ENCODE measurements at places on chromosomes 7 and 10.

DNA sequence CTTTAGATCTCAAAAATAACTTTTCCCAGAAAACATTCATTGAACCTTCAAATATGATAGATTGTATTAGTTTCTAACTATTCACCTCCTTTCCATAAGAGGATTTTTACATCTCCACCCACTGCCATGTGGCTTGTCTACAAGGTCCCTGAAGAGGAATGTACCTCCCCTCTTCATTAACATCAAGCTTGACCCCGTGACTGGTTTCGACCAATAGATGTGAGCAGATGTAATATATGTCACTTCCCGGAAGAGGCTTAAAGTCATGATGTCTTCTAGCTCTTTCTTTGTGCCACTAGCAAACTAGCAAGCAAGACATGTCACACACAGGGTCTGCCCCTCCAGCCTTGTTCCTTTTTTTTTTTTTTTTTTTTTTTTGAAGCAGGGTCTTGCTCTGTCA is 6.9 kb downstream of the BAZ1B start:
- no peak for DNase-seq

DNA sequence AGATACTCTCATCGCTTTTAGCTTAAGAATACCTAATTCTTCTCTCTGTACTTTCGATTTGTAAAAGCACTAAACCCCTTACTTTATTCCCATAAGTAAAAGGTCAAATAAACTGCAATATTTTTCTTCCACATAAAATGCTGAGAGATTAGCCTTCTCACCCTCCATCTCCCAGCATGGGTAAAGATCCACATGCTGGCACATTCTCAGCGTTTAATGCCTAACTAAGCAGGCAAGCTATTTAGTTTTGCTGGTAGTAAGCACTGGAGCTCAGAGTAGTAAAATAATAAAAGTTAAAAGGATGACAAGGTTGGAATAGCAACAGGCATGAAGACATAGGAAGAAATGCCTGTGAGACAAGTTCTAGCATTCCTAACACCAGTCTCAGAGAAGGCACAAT is 65.9 kb upstream of the NEBL start:
- DNase-seq: no peak

DNA sequence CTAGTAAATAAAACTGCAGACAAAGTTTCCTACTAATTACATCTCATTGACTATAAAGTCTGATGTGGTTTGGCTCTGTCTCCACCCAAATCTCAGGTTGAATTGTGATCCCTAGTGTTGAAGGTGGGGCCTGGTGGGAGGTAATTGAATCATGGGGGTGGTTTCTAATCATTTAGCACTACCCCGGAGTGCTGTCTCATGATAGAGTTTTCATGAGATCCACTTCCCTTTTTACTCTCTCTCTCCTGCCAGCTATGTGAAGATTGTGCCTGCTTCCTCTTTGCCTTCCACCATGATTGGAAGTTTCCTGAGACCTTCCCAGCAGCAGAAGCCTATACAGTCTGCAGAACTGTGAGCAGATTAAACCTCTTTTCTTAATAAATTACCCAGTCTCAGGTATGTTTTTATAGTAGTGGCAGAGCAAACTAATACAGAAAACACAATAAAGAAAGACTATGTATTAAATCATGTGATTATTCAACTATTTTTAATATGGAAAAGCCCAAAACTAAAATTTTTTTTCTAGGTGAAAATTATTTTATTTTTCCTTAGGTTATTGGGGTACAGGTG is 232.1 kb downstream of the FZD1 start:
- no peak for DNase-seq

DNA sequence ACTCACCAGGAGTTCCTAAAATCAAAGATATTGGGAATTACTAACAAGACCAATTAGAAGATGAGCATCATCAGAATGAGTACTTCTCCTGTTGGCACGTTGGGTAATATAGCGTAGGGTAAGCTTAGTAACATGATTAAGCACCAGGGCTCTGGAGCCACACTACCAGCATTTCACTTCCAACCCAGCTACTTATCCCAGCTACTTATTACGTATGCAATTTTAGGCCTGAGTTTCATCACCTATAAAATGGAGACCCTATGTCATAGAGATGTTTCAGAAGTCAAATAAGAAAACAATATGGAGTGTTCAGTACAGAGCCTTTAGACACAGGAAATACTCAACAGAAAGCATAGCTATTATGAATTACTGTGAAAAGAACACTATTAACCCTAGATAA is 19.0 kb downstream of the GDI2 start:
- DNase-seq: no peak

- DNase-seq: no peak
Observed at GRCh38 chr7:104264285-104264684, 56.5 kb upstream of the ORC5 start.

DNA sequence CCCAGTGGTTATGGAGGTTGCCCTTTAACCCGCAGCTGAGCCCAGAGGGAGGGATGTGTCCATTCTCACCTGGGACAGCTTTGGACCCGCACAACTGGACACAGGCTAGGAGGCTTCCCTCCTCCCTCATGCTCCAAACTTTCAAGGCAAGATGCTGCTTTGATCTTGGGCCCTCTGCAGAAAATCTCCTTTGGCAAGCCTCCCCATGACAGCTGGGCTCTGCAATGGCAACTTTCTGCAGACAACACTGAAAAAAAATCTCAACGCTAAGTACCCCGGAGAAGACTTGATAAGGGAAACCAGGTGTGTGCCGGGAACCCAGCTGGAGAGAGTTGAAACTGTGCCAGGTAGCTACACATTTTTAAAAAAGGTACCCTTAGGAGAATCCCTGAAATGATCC is 610.1 kb downstream of the LRMDA start:
- DNase-seq: no peak

DNA sequence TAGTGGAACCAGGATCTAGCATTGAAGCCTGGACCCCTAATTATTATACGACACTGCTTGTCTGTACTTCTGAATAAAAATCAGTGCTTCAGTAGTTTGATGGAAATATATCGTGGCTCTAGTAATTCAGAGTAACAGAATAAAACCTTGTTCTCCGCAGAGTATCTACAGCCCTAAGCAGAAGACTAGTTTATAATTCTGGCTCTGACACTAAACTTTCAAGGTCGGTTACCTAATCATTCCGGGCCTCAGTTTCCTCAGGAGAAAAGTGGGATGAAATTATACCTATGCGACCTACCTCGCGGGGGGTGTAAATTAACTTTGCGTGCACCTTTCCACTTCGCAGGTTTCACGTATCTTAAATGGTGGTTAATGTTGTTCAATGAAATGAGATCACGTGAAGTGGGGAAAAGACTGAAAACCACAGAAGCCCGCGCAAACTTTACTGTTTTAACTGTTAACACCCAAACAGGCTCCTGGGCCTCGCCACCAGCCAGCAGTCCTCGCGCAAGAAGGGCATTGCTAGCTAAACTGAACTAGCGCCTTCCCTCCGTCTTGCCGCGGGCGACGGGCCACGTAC is 615 bp downstream of the THAP5 start:
- DNase-seq: no peak

GRCh38 chr7:77799078-77799964 is 748 bp downstream of the PHTF2 start:
- no peak for DNase-seq

GRCh38 chr7:26144184-26145080 is 7.6 kb upstream of the NFE2L3 start:
- DNase-seq: no peak

GRCh38 chr7:45708046-45708950 is 134.1 kb downstream of the ADCY1 start:
- no peak for DNase-seq

- DNase-seq: no peak
Observed at GRCh38 chr7:27031289-27032172, 64.3 kb downstream of the HOXA1 start.

DNA sequence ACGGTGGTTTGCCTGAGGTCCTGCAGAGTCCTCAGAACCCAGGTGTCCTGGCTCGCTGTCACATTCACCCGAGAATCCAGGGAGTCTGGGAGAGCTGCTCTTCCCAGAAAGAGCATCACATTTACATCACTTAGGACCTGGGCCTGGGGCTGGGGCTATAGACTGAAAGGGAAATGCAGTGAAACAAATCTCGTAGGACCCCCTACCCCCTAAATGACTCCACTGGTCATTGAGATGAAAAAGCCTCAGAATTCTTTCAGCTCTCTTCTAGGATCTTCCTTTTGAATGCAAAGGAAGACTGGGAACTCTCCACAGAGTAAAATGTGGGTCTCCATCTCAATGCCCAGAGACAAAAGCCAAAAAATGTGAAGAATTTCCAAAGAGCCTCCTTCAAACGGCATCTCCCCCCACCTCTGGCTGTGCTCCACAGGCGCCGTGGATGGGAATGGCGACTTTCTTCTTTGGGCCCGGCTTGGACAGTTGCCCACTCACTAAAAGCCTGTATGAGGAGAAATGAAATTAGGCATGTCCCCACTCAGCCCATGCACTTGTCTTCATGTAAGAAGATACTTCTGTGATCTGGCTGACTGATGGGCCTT is 49.0 kb upstream of the PODXL start:
- no peak for DNase-seq

DNA sequence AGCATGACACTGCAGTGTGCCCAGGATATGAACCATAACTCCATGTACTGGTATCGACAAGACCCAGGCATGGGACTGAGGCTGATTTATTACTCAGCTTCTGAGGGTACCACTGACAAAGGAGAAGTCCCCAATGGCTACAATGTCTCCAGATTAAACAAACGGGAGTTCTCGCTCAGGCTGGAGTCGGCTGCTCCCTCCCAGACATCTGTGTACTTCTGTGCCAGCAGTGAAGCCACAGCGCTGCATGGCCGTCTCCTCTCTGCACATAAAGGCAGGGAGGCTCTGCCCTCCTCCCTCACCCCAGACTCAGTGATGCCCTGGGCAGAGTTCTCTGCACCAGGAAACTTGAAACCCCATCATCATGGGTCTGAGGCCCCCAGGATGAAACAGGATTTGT is 70.7 kb upstream of the PRSS58 start:
- DNase-seq: no peak

- no peak for DNase-seq
Observed at GRCh38 chr10:121532292-121532864, 65.9 kb downstream of the FGFR2 start.

GRCh38 chr10:45599021-45599603 is 73.5 kb downstream of the ZFAND4 start:
- DNase-seq: no peak

- no peak for DNase-seq
Observed at GRCh38 chr7:150412518-150413488, 33.7 kb downstream of the ZNF775 start.

- DNase-seq: no peak
Observed at GRCh38 chr10:69968830-69969229, 83.8 kb upstream of the MACROH2A2 start.

DNA sequence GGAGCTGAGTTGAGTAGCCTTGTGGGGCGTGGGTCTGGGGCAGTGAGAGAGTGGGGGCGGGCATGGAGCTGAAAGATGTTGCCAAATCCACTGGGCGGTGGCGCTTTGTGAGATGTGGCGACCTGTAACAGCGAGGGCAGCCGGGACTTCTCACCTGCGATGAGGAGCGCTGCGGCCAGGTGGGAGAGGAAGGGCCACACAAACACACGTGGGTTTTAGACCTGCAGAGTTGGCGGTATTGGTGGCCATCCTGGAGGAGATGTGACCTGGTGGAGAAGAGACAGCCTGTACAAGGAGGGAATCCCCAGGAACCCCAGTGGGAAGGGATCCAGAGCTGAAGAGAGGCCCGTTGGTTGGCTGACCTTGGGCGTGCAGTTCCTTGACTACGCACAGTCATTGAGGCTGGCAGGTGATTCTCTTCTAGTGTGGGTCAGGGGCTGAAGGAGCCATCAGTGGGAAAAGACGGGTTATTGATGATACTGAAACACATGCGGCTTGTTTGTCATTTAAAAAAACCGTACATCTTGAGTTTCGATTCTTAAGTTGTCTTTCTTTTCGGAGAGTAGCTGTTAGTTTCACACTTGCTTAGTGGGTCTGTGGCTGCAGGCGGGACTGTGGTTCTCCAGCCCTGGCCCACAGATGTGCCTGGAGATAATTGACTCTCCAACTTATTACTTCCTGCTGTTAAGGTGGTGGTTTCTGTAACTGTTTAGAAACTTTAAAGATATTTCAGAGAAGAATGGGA is 2.4 kb downstream of the CHST12 start:
- no peak for DNase-seq

DNA sequence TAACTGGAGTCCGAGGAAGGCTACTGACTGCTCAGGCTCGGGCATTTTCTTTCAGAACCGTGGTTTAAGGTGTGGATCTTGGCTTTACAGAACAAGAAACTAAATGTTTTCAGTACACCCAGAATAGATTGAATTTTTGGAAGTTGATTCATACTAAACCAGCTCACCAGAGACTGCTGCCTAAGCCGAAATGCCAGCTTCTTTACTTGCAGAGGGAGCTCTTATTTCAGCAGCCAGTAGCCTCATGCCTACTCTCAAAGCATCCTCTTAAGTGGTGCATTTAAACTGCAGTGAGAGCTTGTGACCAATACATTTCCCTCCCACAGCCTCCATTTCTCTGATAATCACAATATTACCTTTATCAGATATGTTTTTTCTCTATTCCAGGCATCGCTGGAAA is 615.1 kb downstream of the SUGCT start:
- no peak for DNase-seq

- no peak for DNase-seq
Observed at GRCh38 chr10:68628576-68629127, 68.5 kb downstream of the TET1 start.

DNA sequence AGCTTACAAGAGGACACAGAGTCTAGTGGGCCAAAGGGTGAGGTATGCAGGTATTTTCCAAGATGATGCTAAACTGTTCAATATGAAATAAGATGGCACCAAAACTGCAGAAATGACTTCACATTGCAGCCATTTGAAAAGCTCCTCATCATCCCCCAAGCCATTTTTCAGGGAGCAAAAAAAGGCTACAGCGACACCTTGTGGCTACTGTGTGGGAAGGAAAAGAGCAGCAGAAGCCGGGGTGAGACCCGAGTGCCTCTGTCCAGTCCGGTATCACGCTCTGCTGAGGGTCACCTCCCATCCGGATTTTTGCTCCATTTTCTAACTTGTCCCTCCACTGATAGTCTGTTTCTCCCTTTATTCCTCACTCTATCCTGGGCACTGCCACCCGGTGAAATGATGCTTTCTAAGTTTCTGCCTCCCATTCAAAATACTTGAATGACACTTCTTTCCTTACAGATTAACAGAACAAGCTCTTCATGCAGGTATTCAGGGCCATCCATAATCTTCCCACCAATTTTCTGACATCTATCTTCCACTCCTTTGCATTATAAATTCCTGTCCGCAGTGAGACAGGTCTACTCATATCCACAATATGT is 220.2 kb downstream of the DGKI start:
- no peak for DNase-seq

Measured in NCI-H2081 treated with DMSO at 0.1 percent for 48 hours (cell line).